ENCODE measurements at places on chromosomes 6 and 20.
A peak's percentile ranks its signal among the peaks of the same experiment; 100 is the strongest.

GRCh38 chr6:55182016-55182650 lies 7.8 kb downstream of the HCRTR2 start:
- no peak for DNase-seq

GRCh38 chr6:18161431-18161830 lies 6.2 kb downstream of the KDM1B start:
- no peak for DNase-seq

DNA sequence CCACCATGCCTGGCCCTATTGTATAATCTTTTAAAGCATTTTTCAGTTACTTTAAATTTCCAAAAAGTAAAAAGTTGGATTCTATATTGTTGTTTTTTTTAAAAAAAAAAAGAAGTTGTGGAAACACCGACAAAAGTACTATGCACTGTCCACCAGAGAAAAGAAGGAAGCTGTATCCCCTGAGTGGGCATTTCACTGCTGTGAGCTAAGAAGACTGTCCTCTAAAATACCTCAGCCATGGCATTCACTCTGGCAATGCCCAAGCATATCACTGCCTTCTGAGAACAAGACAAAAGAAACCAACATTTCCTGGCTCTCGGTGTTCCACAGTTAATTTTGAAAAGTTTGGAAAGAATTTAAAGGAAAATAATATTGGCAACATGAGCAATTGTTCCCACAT lies 117.8 kb downstream of the IPCEF1 start:
- no peak for DNase-seq

GRCh38 chr6:46677314-46677654 lies 10.4 kb upstream of the TDRD6 start:
- DNase-seq = no peak

- no peak for DNase-seq
Observed at GRCh38 chr20:1094751-1095150, 23.7 kb upstream of the PSMF1 start.

- no peak for DNase-seq
Observed at GRCh38 chr6:28517964-28518363, 2.4 kb upstream of the GPX6 start.

DNA sequence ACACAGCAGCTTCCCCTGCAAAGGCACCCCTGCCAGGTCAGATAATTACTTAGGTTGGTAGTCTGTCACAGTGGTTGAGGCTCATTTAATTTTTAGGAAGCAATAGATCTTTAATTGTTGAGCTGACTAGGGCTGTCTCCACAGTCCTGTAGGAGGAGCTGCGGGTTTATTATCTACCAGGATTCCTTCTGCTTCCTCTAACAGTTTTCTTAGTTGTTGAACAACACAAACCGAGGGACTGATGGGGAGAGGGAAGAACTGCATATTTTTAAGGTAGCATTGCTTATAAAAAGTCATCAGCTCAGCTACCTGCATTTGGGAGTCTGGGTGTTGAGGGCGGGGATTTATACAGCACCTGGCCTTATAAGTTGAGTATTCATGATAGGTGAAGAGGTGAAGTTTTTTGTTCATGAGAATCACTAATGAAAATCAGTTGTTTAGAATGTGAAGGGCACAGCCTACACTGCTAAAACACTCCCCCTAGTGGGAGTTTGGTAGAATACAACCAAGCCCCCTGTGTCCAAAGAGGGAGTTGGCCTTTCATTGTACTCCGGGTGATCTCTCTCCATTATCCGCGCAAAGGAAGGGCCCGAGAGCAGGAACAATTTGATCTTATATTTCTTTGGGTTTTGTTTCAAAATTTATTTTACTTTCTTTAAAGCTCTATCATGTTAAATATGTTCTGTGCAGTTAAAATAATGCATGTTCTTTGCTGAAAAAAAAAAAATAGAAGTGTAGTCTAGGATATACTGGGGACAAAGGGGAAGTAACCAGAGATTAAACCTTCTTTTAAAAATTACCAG lies 69.6 kb downstream of the SSR1 start:
- no peak for DNase-seq

- DNase-seq = no peak
Observed at GRCh38 chr20:62420846-62421715, 6.3 kb downstream of the RBBP8NL start.

- peak; percentile 52 for DNase-seq
Observed at GRCh38 chr20:44080646-44081267, 106.2 kb downstream of the JPH2 start.

GRCh38 chr20:1757072-1757471 lies 99.5 kb upstream of the SIRPG start:
- no peak for DNase-seq

DNA sequence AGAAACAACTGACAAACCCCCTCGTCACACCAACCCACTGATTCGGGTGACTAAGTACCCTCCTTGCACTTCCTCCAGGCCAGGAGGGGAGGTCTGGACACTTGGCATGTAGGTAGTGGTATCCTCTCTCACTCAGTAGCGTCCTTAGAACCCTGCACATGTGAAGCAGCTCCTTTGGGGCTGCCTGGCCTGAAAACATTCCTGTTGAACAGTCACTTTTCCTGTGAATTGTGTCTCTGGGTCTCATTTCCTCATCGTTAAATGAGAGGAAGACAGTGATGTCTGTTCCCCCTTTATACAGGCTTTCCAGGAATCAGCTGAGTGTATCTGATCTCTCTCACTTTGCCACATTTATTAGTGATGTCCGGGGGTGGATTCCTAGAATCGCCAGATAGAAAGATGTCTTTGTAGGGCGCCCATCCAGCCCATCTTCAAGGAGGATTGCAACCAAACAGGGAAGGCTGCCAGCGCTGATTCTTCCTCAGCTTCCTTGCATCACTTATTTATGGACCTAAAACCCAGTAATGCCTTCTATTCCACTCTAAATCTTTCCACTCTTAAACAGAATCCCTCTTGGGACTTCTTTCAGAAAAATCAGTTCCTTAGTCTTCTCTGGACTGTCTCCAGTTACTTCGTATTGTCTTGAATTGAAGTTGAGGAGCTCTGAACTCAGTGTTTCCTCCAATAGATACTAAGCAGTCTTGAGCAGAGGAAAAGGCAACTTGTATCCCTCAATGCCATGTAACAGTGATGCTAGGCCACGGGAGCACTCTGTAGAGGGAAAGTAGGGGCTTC lies 9.4 kb upstream of the POPDC3 start:
- no peak for DNase-seq

DNA sequence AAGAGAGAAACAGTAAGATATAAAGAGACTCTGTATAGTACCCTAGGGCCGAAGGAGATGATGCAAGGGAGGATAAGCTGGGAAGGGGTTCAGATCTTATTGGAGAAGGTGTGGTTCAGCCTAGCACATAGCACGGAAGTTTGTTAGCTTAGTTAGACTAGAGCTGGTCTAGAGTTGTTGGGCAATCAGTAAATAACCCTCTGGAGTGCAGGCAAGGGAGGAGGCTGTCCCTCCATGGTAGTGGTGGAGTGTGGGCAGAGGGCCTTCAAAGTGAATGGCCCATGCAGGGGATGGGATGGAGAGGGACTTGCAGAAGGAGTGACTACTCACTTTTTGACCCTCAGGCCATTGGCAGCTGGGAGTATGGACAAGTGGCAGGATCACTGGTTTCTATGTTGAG lies 20.0 kb downstream of the TULP4 start:
- DNase-seq = no peak

GRCh38 chr6:103081876-103082630 lies 1688.5 kb downstream of the GRIK2 start:
- no peak for DNase-seq

DNA sequence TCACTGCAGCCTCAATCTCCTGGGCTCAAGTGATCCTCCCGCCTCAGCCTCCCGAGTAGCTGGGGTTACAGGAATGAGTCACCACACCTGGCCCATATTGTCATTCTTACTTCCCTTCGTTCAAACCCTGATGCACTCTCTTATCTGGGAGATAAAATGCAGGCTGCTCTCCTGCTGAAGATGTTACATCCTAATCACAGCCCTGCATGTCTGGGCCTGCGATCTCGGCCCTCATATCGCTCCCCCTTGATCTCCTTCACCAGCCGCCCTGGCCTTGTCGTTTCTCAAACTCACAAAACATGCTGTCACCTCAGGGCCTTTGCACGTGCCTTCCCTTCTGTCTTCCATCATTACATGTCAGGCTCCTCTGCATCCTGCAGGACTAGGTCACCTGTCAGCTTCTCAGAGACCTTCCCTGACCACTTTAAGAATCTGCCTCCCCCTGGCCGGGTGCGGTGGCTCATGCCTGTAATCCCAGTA lies 8.8 kb upstream of the C20orf203 start:
- no peak for DNase-seq

DNA sequence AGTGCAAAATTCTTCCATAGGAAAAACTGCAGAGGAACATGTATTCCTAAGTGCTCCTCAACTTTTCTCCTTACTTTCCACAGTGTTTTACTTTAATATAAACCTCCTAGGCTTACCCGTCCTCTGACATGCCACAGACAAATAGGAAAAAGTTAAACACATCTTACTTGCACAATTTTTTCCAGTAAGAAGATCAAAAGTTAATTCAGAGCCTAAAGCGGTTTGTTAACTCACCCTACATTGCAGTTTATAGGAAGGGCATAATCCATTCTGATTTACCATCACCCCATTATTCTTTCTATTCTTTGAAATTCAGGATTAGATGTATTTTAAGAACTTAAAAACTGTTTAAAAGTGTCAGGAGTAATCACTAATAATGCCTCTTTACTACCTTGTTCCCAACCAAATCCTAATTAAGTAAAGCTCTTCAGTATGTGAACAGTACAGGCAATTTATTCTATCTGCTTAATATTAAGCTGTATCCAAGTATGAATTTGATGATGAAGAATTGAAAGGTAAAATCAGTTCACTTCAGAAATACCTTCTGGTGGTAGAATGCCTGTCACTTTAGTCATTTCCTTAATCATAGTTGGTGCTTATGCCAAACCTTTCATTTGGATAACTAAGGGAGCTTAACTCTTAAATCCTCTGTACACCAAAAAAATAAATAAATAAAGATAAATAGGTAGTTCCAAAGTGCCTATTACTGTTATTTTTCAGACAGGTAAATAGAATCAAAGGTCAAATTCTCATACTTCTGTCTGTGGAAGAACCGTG lies 292.0 kb downstream of the ALDH8A1 start:
- no peak for DNase-seq

GRCh38 chr6:54910921-54911320 lies 64.3 kb downstream of the FAM83B start:
- DNase-seq = no peak

DNA sequence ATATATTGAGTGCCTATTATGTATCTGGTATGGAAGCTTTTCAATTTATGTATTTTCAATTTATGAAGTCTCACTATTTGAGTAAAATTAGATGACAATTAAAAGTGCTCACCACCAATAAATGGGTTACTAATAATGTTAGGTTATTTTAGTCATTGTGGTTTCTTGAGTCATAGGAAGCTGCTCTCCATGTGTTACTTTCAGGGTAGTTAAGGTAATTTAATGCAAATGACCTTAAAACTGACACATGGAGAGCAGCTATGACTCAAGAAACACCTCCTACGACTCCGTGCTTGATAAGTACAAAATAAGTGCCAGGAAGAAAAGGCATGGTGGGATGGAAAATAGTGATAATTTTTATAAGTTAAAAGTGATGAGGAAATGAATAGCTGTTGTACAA lies 16.5 kb upstream of the TINAG start:
- no peak for DNase-seq

- no peak for DNase-seq
Observed at GRCh38 chr6:36914227-36914794, 28.6 kb downstream of the C6orf89 start.

DNA sequence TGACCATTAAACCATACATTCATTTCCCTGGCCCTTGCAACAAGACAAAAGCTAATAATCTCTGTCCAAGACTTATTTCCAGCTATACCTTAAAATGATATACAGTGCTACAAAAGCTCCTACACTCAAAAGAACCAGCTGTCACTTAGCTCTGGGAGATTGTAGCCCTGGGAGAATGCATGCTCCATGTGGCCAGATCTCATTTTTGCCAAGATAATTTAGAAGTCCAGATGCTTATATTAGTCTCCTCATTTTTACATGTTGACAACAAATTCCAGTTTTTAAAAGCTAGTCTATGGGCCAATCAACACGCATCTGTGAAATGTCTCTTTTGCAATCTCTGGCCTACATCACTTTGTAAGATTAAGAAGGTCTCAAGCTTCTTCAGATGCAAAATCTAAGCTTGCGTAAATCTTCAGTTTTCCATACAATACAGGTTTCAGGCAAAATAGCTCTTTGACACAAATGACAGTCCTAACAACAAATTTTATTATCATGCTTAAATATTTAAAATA lies 27.1 kb downstream of the TASP1 start:
- no peak for DNase-seq

DNA sequence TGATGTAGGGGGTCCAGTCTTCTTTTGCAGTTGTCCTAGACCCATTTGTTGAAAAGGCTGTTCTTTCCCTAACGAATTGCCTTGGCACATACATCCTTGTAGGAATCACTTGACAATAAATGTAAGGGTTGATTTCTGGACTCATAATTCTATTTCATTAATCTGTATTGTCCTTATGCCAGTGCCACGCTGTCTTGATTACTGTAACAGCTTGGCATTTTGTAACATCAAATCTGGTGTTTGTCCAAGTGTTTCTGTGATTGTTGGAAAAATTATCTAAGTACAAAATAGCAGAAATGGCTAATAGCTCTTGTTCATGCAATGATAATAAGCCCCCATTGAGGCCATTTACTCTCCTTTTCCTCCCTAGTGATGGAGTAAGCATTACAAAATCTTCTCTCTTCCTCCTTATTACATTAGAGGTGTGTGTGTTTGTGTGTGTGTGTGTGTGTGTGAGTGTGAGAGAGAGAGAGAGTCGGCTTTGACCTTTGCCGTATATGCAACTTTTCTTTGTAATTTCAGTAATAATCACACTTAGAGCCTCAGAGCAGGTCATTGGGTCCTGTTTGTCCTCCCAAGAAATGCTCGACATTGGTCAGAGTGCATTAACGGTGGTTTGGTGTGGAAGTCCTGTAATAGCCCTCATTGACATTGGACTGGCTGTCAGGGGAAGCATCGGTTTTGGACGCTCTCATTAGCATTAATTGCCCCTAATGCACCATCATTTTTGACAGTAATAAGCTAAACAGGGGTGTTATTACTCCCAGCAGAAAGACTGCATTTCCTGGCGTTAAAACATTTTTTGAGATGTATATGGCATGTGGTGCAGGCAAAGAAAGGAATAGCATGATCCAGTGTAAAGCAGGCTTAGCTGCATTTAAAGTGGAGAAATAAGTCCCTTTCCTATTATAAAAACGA lies 40.7 kb upstream of the MROH8 start:
- no peak for DNase-seq

GRCh38 chr6:49530141-49530776 lies 20.2 kb upstream of the C6orf141 start:
- DNase-seq = no peak

DNA sequence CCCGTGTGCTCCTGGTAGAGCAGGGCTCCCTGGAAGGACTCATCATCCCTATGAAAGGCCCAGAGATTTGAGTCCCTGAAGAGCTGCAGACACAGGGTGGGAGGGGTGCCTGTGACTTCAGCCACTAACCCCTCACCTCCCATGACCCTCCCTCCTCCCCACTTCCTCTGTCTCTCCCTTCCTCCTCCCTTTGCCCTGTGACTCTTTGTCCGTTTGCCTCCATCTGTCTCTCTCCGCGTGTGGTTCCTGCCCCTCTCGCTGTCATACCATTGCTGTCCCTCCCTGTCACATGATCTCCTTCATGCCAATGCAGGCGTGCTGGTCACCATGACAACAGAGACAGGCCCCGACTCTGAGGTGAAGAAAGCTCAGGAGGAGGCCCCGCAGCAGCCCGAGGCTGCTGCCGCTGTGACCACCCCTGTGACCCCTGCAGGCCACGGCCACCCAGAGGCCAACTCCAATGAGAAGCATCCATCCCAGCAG lies 19.0 kb downstream of the EPB41L1 start:
- no peak for DNase-seq
